ENCODE measurements at places on chromosomes 2 and 18.

GRCh38 chr2:42868096-42868495 is 75.7 kb upstream of the HAAO start:
- DNase-seq = no peak

- DNase-seq = no peak
These were observed 137.6 kb downstream of the COPS8 start for GRCh38 chr2:237223201-237223861.

- DNase-seq = no peak
These were observed 82.0 kb upstream of the RANBP2 start for GRCh38 chr2:108637304-108637669.

DNA sequence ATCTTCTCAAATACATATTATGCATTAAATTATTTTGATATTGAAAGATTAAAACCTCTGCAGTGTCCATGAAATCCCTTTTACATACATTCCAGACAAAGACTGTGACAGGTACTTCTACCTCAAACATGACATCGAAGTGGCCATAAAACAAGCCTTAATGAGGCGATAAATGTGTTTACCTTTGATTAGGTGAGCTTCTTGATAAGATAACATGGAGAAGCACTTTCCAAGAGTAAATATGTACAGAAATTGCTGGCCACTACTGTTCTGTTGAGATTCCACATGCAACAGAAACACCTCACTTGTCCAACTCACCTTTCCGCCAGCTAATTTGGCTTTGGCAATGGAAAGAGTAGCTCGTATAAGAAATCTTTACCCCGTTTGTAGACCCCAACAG is 55.2 kb downstream of the ZEB2 start:
- DNase-seq = no peak

GRCh38 chr18:76568731-76569130 is 73.7 kb upstream of the ZNF516 start:
- no peak for DNase-seq

GRCh38 chr2:9107168-9108025 is 99.2 kb upstream of the ASAP2 start:
- no peak for DNase-seq

- DNase-seq = no peak
These were observed 36.4 kb downstream of the PXDN start for GRCh38 chr2:1707771-1708418.

GRCh38 chr2:69204654-69205053 is 182.4 kb downstream of the GFPT1 start:
- no peak for DNase-seq

DNA sequence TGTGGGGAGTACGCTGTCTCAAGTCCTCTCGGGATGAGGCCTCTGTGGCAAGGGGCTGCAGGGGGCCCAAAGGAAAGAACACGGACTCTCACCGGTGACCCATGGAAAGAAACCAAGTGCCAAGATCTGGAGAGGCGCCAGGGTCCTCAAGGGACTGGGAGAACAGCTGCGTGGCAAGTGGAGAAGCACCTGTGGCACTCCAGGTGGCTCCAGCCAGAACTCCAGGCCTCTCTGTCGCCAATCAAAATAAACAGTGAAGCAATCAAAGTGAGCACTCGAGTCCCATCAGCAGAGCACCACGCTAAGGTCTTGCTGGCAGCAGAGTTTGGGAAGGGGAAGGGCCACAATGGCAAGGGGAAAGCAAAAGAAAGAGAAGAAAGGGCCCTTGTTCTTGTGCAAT is 54.7 kb downstream of the BCL2 start:
- no peak for DNase-seq

DNA sequence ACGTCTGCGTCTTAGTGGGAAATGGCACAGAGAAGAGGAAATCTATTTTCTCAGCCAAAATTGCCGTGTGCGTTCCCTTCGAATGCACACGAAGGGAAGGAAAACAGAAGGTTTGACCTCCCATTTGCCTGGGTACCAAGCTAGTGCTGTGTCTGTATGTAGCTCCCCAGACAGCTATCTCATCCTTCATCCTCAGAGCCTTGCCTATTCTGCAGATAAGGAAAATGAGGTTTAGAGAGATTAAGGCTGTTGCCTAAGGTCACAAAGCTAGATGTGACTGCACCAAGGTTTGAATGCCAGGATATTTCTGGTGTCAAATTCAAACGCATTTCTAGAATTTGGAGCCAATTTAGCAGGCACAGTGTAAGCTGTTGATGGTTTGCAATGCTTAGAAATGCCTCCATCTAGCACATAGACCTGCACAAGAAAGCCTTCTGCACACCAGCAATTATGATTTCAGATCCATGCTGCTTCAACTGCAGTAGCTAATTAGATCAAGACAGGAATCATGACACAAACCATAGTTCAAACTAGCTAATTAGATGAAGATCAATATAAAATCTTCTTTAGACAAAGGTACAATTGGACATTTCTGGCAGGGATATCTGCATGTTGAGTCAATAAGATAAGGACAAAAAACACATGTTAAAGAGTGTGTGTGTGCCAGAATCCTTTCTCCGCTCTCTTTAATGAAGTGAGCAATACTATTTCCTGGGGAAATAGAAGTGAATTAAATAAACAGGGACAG is 115.1 kb downstream of the CMPK2 start:
- no peak for DNase-seq

- no peak for DNase-seq
These were observed 121.9 kb upstream of the ACAA2 start for GRCh38 chr18:49935215-49935614.

DNA sequence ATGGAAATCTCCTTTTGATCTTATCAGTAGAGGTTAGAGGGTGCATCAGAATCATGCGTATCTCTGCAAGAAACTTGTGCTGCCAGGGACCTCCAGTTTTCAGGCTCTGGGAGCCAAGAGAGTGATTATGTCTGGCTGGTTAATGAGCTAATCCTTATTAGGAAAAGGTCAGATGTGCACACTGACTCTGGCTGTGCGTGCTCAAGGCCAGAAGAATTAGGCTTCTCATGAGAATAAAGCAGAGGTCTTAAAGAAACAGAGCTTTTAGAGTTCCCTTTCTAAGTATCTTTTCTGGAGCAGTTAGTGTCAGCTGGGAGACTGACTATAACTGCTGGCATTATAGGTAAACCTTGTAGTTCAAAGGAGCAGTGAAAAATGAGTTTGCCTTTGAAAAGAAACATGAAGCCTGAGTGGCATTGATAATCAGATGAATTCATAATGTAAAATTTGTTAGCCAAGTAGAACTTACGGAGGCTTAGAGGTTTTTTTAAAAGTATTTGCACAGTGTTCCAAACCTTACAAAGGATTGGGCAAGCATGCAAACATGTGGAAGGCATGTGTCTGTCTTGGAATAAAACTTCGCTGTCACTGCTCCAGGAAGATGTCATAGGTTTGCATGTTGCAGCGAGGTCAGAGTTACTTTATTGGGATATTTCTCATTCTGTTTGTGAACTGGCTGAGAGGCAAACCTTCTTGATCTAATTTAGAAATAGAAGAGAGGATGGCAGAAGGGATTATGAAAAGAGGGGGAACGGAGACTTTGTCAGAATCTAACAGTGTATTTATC is 151.7 kb downstream of the ARHGAP28 start:
- no peak for DNase-seq

GRCh38 chr2:71603311-71603811 is 150.0 kb downstream of the DYSF start:
- no peak for DNase-seq

GRCh38 chr18:22829781-22830180 is 103.3 kb upstream of the RBBP8 start:
- no peak for DNase-seq

- peak; percentile 13 for DNase-seq
These were observed 69.2 kb downstream of the DGKD start for GRCh38 chr2:233423552-233423860.

DNA sequence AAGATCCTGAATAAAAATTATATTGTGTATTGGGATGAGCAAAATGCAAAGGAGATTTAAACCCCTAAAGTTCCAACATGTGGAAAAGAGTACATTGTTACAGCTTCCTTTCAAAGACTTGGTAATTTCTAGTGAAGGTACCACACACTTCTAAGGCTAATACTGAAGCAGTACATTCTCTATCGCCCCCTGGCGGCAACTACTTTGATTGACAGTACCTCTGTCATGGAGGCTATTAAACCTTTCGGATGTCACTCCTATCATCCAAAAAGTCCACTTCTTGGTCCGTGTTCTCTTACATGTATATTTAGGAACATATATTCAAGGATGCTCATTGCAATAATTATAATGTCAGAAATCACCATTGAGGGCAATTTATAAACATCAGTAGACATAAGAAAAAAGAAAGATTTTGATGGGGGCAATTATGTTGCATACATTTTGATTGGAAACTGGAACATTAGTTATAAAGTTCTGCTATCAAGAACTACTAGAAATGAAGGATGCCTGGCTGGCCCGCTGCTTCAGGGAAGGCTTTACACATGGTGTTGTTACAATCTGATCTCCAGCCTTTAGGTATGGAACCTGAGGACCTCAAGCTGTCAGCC is 601.6 kb downstream of the CPS1 start:
- peak; percentile 65 for DNase-seq

- no peak for DNase-seq
These were observed 309.5 kb upstream of the CCDC68 start for GRCh38 chr18:55268628-55269275.

All from activated CD4-positive, CD25-positive, alpha-beta regulatory T cell treated with anti-CD3 and anti-CD28 coated beads, Interleukin-2, amount 50 U/mL, for 72 hours (primary cell).